ENCODE measurements at places on chromosomes 4 and X.

- DNase-seq, result no peak
Measured at GRCh38 chr4:140806163-140806562, 50.0 kb upstream of the TBC1D9 start.

DNA sequence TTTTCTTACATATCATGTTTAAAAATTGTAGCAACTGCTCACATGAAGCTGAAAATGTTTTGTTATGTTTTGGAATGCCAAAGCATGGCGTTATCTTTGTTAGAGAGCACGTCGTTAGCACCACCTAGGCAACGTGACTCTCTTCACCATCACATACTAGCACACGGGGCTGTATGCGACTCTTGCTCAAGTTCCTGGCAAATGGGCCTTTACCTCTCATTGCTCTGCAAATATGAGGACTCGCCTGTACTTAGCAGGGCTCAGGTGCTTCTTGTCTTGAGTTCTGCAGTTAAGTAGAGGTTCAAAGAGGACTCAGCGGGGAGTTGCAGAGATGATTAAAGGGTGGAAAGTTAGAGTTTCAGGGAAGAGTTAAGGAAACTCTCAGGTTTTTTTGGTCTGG lies 59.4 kb downstream of the CLCN4 start:
- DNase-seq, result no peak

DNA sequence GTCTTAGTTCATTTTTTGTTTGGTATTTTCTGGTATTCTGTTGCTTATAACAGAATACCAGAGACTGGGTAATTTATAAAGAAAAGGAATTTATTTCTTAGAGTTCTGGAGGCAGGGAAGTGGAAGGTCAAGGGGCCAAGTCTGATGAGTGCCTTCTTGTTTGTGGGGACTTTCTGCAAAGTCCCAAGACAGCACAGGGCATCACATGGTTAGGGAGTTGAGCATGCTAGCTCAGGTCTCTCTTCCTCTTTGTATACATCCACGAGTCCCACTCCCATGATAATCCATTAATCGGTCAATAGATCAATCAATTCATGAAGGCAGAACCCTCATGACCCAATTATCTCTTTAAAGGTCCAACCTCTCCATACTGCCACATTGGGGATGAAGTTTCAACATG lies 31.1 kb downstream of the IL13RA1 start:
- no peak for DNase-seq

- DNase-seq, result no peak
Measured at GRCh38 chr4:161419822-161420221, 744.0 kb downstream of the FSTL5 start.

GRCh38 chrX:70998411-70999027 lies 67.6 kb upstream of the SLC7A3 start:
- no peak for DNase-seq

DNA sequence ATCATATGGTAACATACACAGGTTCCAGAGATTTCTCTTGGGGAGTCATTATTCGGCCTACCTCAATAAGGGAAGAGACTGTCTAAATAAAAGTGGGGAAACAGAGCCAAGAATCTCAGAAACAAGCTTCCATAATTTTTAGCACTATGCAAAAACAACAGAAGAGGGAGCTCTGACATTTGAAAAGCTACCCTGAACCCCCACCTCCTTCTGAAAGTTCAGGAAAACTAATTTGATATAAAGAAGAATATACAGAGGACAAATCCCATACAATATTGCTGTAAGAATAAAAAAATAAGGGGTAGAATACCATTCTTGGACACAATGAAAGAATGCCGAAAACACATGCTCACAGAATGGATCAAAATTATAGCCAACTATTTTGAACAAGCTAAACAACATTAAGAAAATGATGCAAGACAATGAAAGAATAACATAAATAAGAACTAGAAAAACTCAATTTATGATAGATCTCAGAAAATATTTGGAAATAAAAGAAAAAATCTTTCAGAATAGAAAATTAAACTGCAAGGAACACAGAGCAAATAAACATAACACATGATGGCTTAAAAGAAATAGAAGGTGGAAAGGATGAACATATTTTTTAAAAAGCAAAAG lies 14.4 kb upstream of the ZNF41 start:
- no peak for DNase-seq

DNA sequence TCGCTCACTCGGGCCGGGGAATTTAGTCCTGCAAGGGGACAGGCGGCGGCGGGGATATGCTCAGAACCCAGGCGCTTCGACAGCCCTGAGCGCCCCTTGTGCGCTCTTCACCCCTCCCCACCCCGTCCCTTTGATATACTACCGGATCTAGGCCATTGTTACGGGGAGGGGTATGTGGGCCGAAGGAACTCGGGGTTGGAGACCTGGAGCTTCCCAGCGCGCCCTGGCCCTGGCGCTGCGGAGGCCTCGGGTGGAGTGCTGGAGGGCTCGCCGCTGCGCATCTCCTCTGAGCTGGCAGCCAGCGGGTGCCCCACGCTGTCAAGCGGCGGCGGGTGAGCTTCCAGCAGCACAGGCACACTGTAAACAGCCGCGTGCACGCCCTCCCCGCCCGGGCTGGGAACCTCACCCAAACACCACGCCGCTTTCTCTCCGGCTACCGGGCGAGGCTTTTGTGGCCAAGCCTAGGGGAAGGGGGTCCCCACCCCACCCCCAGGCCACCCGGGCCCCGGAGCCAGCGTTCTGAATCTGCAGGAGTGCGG lies 54.5 kb upstream of the BCOR start:
- no peak for DNase-seq

DNA sequence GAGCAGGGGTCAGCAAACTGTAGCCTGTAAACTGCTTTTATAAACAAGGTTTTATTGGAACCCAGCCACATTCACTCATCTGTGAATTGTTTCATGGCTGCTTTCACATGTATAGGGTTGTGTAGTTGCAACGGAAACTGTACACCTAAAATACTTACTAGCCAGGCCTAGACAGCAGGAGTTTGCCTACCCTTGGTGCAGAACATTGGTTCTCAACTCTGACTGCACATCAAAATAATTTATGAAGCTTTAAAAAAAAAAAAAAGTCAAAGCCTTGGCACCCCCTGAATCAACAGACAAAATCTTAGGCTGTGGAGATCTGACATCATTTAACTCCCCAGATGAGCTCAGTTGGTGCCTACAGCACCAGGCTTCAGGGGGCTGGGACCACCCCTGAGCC lies 27.8 kb downstream of the ADGRA3 start:
- DNase-seq, result no peak

GRCh38 chr4:161728929-161729328 lies 434.9 kb downstream of the FSTL5 start:
- DNase-seq, result no peak

GRCh38 chr4:158176108-158176507 lies 3.3 kb upstream of the GASK1B start:
- no peak for DNase-seq

DNA sequence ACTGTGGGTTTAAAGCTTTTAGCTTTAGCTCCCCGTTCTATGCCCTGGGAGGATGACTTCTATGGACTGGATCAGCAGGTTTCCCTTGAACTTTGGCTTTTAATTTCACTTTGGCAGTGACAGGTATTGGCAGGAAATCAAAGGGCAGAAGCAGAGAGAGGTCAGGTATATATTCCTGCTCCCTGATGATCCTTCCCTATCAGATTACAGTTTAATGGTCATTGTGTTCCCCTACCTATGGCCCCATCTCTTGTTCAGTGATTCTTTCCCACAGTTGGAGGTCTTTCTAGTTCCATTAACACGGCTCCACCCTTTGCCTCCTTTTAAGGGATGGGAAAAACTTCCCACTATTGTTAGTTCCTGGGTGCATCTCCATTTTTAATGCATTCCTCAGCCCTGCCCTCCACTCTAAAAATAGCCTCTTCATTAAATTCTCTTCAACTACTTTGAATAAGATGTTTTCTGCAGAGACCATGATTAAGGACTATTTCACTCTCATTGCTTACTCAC lies 107.8 kb upstream of the TMEM47 start:
- DNase-seq, result no peak

GRCh38 chrX:129478516-129478915 lies 44.8 kb downstream of the SMARCA1 start:
- DNase-seq, result no peak

Data from activated CD8-positive, alpha-beta memory T cell treated with anti-CD3 and anti-CD28 coated beads for 48 hours (primary cell).